DMS79 treated with DMSO at 0.1 percent for 48 hours (cell line): ENCODE measurements at places on chromosomes 11 and 22.
A peak's percentile ranks its signal among the peaks of the same experiment; 100 is the strongest.

- DNase-seq, result no peak
These were observed 47.7 kb upstream of the GAB2 start for GRCh38 chr11:78465169-78465942.

GRCh38 chr11:15929371-15929901, 426.9 kb downstream of the SOX6 start:
- no peak for DNase-seq

- no peak for DNase-seq
These were observed 652.6 kb downstream of the METTL15 start for GRCh38 chr11:28760676-28761390.

DNA sequence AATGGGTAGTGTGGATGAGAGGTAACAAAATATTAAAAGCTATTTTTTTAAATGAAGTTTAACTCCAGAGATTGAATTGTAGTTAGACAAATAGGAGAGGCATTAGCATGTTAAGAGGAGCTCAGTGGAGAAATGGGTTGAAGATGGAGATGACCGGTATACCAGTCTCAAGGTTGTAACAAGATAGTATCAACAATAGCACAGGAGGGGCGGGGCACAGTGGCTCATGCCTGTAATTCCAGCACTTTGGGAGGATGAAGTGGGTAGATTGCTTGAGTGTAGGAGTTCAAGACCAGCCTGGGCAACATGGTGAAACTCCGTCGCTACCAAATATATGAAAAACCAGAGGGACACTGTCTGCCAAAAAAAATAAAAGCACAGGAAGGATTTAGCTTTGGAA, 6.0 kb upstream of the ANKRD42 start:
- no peak for DNase-seq

DNA sequence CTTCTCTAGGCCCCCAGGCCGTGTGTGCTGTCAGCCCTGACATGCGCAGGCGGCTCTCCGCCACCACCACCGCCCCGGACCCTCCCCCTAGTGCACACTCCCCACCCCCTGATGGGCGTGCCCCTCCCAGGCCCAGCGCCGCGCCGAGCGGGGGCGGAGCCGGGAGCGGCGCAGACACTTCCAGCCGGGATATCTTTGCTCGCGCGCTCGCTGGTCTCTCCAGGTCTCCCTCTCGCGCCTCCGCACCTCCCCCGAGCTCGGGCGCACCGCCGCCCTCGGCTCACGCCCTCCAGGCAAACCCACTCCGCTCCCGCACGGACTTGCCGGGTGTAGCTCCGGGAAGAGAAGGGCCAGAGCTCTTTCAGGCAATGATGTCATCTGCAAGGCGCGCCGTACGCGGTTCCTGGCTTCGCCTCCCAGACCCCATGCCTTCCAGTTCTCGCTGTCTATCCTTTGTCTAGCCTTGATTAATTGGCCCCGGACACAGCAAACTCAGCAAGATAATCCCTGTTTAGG, at the start of gene SCN3B:
SCN3B (minus strand) TSS at position 59 of the 516 bp plus-strand sequence. CDS start 823 bp downstream, outside the sequence.
- DNase-seq, result peak; percentile 87

- no peak for DNase-seq
These were observed 314 bp downstream of the RIC8A start for GRCh38 chr11:207863-208180.

GRCh38 chr22:29016067-29016938, 45.3 kb downstream of the C22orf31 start:
- DNase-seq, result no peak

GRCh38 chr11:77074205-77074604, 7.4 kb downstream of the CAPN5 start:
- DNase-seq, result no peak

GRCh38 chr22:49152939-49153770, 674.5 kb downstream of the BRD1 start:
- no peak for DNase-seq

DNA sequence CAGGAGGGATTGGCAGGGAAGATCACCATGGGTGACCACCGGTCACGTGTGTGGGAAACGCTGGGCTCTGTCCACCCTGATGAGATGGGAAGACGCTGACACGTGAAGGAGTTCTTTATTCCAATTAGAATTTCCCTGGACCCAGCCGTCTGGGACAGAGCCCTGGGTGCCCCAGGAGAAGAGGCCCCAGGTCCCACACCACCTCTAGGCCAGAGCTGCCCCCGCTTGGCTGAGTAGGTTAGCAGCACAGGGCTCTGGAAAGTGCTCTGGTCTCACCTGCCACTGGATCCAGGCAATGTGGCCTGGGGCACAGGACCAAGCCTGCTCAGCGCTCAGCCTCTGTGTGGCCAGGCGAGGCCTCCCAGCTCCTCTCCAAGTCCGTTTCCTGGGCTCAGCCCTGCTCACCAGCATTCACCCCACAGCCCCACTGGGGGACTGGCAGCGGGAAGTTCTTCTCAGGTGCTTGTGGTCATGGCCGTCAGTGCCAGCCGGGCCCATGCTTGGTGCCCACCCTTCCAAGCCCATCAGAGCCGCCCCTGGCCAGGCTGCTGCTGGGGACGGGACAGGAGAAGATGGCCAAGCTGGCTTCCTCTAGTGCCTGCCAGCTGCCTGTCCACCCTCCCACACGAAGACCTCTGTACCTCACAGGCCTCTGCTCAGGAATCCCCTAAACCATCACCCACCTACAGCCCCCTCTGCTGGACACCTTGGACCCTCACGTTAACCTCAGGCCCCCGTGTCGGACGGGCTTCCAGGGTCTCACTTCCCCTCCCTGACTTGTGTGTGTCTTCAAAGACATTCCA, 62.5 kb upstream of the FGF3 start:
- DNase-seq, result no peak

DNA sequence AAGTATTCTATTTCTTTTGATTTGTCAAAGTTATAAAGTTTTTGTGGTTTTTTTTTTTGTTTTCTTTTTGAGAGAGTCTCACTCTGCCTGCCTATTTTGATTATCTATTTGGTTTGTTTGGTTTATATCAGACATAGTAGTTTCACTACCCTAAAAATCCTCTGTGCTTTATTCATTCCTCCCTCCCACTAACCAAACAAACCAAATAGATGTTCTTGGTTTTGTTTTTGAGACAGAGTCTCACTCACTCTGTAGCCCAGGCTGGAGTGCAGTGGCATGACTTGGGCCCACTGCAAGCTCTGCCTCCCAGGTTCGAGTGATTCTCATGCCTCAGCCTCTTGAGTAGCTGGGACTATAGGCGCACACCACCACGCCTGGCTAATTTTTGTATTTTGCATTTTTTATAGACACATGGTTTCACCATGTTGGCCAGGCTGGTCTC, 67.9 kb downstream of the ENTHD1 start:
- no peak for DNase-seq

DNA sequence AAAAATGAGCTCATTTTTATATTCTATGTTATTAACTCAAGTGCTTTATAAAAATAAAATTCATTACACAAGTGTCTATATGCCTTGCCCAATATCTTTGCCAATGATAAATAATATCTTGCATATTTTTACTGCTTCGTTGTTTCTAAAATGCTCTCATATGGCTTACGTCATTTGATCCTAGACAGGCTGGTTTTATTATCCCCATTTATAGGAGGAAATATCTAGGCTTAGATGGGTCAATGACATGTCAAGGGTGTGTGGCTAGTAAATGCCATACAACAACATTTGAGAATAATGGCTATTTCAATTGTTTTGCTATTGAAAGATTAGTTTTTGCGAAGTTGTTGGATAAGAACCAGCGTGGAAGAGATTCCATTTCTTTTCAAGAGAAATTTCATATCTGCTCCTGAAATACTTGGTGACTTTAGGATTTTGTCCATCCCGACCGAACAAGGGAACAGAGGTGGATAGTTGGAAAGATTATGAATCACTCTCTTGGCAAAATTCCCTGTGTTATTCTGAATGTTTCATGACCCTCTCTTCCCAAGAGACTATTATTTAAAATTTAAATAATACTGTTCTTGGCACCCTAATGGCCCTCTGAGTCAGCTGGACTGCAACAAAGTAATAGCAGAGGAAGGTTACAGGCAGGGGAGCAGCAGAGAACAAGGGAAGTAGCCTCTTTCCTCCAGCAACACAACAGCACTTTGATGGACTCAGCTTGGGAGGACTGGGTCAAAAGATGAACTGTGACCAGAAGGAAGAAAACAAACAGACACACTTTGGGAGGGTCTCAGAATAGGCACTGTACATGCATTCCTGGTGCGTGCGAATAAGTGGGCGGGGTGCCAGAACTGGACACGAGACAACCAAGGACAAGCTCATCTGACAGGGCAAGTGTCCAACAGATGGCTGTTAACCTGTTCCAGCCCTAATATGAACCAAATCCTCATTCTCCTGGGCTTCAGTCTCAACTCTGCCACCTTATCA, 94.5 kb downstream of the ME3 start:
- DNase-seq, result peak; percentile 57

DNA sequence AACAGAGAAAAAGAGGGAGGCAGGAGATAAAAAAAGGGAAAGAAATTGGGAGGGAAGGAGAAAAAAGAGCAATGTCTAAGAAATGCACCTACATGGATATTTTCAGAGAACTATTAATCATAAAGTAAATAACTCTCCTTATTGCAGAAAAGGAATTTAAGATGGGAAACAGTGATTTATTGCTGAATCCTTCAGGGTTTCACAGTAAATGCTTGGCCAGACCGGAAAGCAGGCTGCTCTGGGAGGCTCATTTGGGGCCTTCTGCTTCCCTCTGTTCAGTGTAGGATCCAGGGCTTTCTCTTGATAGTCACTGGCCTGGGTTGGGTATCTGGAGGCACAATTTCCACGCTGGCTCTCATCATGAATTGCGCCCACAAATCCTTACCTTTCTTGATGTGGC, 324.3 kb upstream of the SORL1-AS1 start:
- DNase-seq, result no peak

- no peak for DNase-seq
These were observed 119.0 kb downstream of the LDLRAD3 start for GRCh38 chr11:36062796-36063365.

- DNase-seq, result no peak
These were observed 467 bp downstream of the ESS2 start for GRCh38 chr22:19143967-19144400.

GRCh38 chr11:132982772-132983640, 549.3 kb downstream of the OPCML start:
- DNase-seq, result peak; percentile 8

DNA sequence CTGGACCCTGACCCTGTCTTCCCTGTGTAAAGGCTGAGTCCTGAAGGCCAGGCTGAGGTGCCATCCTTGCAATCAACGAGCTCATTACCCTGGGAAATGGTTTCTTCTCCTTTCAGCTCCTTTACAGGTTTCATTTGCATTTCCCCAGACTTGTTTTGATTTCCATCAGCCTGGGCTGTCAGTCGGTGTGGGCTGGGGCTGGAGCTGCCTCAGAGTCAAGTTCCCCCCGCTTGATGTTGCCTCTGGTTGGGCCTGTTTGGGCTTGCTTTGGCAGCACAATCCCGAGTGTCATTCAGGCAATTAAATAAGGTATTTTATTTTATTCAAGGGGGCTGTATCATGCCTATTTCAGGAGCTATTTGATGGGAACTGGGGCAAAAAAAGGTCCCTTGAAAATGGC, 424.9 kb downstream of the INSC start:
- no peak for DNase-seq

DNA sequence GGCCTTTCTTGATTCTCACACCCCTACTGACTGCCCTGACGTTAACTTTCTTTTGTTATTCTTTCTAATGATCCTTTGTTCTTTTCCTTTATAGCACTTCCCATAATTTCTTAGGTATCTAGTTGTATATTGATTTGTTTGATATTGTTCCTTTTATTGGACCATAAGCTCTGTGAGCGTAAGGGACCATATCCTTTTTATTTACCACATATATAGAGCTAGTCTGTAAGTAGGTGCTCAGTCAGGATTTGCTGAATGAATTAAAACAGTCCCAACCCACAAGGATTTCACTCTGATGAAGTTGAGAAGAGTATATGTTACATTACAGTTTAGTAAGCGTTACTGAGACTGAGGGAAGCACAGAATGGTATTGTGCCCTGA, 68.8 kb downstream of the EMSY start:
- DNase-seq, result no peak

GRCh38 chr11:87660926-87661660, 514.1 kb downstream of the RAB38 start:
- no peak for DNase-seq

GRCh38 chr11:108037636-108038035, 28.9 kb downstream of the CUL5 start:
- DNase-seq, result no peak

- no peak for DNase-seq
These were observed 34.1 kb downstream of the PAMR1 start for GRCh38 chr11:35491231-35491871.

DNA sequence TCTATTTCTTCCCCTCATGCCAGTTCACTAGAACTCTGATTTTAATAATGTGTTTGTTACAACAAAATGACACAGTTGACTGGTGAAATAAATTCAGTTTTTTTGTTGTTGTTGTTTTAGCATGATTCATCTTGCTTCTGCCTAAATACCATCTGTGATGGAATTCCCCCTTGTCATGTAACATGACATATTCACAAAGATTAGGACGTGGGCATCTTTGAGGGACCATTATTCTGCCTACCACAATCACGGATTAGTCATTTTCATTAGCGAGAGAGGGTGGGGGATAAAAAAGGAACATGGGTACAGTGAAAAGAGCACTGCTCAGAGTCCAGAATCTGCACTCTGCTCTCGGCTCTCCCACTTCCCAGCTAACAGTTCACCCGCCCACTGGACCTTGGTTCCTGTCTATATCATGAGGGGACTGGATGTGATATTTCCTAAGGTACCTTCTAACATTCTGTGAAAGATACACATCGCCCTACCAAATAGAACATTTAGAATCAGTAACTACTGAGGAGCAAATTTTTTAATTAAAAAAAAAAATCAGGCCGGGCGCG, 11.3 kb downstream of the HTATIP2 start:
- no peak for DNase-seq

GRCh38 chr11:114440121-114440860, 1.0 kb downstream of the REXO2 start:
- DNase-seq, result no peak

DNA sequence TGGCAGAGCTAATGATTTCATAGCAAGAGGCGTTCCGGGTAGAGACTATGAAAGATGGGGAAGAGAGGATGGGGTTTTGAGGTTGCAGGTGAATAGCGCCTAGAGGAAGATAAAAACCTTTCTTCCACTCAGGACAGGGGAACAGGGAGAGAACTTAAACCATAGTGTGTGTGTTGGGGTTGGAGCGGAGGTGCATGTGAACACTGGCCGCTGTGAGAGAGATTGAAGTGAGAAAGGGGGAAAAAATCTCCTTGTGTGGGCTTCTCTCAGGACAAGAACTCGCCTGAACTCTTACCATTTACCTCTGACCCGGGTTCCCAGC, 3.4 kb downstream of the BSX start:
- no peak for DNase-seq

GRCh38 chr11:25615069-25615468, 716.9 kb upstream of the ANO3 start:
- no peak for DNase-seq

DNA sequence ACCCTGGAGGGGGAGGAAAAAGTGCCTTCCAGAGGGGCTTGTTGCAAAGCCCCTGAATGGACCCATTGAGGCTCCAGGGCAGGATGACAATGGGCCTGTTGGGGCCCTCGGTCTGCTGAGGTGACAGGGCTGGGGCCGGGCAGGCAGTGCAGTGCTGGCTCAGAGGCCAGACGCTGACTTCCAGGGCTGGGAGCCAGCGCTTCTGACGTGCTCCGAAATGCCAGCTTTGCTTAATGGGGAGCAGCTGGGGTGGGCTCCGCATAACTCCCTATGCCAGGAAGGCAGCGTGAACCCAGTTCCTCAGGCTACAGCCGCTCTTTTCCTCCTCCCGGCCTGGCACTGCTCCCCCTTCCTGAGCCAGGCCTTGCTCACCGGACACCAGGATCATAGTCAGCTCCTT, 17.7 kb downstream of the NAV2 start:
- no peak for DNase-seq

- DNase-seq, result peak; percentile 71
These were observed 551 bp upstream of the DEUP1 start for GRCh38 chr11:93329936-93330445.

GRCh38 chr11:117505285-117505970, 177.8 kb downstream of the CEP164 start:
- no peak for DNase-seq
